ENCODE measurements at places on chromosomes 2 and 18.

- peak; percentile 46 for DNase-seq
These were observed 20.6 kb upstream of the NDUFV2 start for GRCh38 chr18:9081940-9082339.

- no peak for DNase-seq
These were observed 6.7 kb downstream of the TGFA start for GRCh38 chr2:70546885-70547284.

DNA sequence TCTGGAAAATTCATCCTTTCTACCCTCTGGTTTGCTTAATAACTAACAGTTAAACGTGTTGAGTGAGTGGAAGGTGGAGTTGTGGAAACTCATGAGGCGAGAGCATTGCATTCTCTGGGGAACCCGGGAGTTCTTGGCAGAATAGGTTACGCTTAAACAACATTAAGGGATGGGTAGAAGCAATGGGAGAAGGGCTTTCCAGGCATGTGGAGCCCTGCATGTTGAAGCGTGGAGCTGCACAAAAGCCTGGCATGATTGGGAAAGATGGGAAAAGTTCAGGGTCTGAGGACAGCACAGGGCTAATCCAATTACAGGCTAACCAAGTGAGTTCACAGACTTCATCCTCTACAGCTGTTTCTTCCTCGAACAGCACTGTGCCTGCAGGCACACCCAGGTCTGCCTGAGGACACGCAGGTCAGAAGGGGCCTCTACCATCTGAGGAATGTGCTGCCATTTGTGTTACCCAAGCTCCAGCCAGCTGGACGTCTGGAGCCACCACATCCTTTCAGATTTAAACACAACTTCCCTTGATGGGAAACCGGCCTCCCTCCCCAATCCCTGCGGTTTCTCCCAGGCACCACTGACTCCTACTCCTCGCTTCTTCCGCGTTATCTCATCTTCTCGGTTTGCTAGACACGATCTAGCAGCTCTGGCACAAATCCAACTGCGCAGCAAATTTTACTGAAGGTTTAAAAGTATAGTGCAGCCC, 164.2 kb downstream of the ANTXR1 start:
- peak; percentile 95 for DNase-seq

DNA sequence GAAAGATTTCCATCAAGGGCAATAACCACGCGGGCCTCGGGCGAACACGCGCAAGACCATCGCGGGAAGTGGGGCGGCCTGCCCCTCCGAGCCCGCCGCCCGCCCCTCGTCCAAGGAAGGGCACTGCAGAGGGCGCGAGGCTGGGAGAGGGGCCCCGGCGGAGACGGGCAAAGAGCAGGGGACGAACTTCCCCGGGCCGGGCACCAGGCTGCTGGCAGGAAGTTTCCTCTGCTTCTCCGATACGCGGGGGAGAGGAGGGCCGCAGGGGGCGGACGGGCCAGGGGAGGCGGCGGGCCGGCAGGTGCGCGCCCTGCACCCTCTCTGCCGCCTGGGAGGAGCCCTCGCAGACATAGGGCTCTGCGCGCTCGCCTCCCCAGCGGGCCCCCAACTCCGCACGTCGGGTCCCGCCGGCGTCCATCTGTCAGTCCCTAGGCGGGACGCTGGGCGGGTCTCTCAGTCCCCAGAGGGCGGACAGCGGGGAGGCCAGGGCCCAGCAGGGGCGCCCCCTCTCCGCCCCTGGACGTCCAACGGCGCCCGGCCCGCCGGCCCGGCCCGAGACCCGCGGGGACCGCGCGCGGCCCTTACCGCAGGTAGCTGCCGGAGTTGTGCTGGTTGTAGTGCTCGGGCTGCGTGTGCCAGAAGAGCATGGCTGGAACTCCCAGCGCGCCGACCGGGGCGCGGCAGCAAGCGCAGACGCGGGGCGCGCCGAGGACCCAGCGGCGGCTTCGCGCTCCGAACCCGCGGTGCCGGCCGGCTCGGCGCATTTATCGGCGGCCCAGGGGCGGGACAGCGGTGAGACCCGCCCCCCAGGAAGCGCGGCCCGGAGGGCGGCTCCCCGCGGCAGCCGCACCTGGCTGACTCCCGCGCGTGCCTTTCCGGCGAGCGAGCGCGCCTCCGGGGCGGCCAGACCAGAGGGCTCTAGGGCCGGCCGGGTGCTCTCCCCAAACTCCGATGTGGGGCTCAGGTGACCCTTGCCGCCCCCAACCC, at the start of gene TFCP2L1:
TFCP2L1 (minus strand) TSS at position 740 of the 987 bp plus-strand sequence; CDS start at position 647, 93 bp downstream.
- DNase-seq, result peak; percentile 47

GRCh38 chr18:28359176-28359575, 182.2 kb upstream of the CDH2 start:
- no peak for DNase-seq

- peak; percentile 52 for DNase-seq
These were observed 157.4 kb downstream of the TAF4B start for GRCh38 chr18:26383454-26384270.
